Stimulated activated CD4-positive, alpha-beta T cell treated with anti-CD3 and anti-CD28 coated beads, TNF-alpha, amount 100 ng/mL, for 4 hours (primary cell): ENCODE measurements at places on chromosomes 3 and 15.

DNA sequence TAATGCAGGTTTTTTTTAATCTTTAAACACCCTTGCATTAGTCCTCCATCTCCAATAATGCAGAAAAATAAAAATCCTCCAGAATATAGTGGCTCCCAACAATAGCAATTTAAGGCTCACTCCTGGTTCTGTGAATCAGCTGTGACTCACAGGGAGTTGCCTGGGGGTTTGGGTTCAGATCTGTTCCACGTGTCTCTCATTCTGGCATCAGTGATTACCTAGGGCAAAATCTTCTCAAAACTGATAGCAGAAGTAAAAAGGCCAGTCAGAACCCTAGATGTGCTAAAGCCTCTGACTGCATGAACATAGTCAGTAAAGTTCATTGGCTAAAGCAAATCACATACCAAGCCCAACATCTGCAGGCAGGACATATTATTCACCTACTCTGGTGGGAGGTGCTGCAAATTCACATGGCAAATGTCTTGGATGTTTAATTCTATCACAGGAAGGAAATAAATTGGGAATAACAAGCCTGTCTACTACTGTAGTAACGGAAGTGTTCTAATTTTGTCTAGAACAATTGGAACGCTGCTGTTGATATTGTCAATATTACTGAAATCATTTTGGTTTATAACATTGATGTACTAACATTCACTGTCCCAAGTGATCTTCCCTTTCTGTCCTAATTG is 364.1 kb upstream of the CNTN4 start:
- no peak for DNase-seq

GRCh38 chr15:72074335-72075060 is 43.5 kb downstream of the MYO9A start:
- no peak for DNase-seq

- DNase-seq: no peak
These were observed 1.1 kb downstream of the SEC11A start for GRCh38 chr15:84714821-84715220.

DNA sequence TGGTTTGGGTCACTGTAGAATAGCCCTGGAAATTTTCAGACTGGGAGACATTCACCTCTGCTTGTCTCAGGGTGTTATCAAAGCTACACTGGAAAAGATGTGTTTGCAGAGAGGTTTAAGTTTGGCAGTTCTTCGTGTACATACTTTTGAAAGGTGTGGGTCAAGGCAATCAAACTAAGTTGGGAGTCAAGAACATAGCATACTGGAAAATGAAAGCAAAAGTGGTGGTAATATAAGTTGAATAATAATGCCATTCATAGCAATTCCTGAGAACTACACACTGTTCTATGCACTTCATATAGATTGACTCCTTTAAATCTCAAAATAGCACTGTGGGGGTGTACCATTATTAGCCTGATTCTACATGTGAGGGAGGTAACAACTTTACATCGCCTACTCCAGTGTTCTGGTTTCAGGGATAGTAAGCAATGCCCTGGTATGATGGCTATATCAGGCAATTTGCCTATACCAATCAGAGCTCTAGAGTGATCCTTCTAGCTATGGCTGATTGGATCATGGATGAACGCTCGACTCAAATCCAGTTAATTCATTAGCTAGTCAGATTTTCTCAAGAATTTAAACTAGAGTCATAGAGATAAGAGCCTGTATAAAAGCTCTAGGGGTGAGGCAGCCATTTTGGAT is 44.6 kb upstream of the RASGRP1 start:
- DNase-seq: no peak

DNA sequence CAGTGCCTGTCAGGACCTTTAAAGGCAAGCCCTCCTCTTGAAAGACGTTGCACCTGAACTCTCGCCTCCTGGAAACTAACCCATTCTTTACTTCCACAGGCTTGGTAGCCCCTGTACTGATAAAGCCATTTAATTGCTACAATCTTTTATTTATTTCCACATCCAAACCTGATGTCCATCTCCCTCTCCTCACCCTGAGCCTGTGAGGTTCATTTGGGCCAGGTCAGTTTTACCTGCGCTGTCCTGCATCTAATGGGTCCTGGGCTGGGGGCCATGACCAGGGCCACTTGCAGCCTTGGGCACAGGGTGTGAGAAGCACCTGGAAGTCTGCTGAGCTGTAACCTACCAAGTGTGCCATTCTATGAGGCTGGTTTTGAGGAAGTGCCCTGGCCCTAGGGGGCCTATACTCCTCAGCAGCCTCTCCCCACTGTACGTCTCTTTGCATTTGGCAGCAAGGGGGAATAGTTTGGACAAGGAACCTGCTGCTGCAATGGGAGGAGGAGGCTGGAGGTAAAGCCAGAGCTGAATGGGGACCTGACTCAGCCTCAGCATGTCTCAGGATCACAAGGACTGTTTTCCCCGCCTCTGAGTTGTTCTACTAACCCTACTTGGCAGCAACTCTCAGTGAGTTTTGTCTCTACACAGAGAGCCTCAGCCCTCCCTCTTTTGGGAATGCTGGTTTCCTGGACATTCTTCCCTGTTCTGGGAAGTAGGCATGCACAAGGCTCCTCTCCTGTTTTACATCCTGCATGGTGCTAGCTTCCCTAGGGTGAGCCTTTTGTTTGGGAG is 53.8 kb downstream of the WDR76 start:
- DNase-seq: no peak
